Caki2 (cell line): ENCODE measurements at places on chromosomes 6 and 20.

GRCh38 chr6:80235647-80236046 lies 129.2 kb downstream of the BCKDHB start:
- DNase-seq = no peak

DNA sequence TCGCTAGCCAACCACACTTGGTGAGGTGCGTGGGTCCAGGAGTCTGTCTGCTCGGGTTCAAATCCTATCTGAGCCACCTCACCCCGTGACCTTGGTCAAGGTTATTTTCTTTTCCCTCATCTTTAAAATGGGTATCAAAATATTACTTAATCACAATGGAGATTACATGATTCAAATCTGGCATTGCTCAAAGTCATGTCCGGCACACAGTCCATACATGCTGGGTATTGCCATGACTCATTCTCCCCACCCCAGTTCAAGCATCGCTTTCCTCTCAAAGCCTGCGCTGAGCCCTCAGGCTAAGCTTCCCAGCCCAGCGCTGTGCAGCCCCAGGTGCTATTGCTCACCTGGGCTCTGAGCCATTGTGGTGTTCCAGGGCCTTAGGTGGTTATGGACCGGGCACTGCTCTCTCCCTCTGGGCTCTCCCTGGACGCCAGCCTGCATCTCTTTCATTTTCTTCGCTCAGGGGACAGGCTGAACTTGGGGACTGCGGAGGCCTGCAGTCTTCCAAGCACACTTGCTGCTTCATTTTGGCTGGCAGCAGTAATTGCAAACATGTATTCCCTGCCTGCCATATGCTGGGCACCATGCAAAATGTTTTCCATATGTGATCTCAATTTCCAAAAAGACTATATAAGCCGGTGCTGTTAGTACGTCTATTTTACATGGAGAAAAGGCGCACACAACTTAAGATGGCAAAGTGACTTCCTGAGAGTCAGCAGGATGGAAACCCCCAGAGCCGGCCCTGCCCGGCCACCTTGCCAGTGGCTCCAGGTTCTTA lies 27.3 kb downstream of the WRNIP1 start:
- DNase-seq = no peak

GRCh38 chr6:81252231-81252630 lies 500.2 kb downstream of the TENT5A start:
- no peak for DNase-seq

DNA sequence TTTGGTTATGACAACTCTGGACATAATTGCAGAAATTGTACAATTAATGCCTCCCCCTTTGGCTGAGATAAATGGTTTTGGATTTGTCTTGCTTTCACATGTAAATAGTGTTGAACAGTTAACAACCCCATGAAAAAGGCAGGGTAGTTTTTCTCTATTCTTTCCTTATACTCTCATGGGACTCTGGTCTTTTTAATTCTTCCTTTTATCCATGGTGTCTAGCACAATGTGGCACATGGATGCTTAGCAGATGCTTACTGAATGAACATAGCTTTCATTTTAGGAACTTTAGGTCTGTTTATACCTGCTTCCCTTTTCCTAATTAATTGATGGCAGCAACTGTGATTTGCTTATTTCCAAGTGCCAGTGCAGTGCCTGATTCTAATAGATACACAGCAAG lies 75.6 kb downstream of the NCOA3 start:
- no peak for DNase-seq

- DNase-seq = no peak
These were observed 34.2 kb downstream of the MAFB start for GRCh38 chr20:40654876-40655275.

- no peak for DNase-seq
These were observed 553.3 kb downstream of the C6orf118 start for GRCh38 chr6:164756142-164756541.

GRCh38 chr6:75893058-75893775 lies 144.2 kb downstream of the MYO6 start:
- peak; percentile 48 for DNase-seq
